Fibroblast of skin of scalp (primary cell): ENCODE measurements at places on chromosomes 5 and 9.

GRCh38 chr5:64834037-64834436 is 65.3 kb downstream of the CWC27 start:
- no peak for DNase-seq

- DNase-seq = no peak
Measured at GRCh38 chr9:98104445-98104881, 14.6 kb downstream of the TRIM14 start.

GRCh38 chr5:14399054-14399692 is 182.4 kb upstream of the OTULINL start:
- peak; percentile 70 for DNase-seq

- DNase-seq = peak; percentile 23
Measured at GRCh38 chr5:176427971-176428370, 11.6 kb upstream of the CLTB start.

DNA sequence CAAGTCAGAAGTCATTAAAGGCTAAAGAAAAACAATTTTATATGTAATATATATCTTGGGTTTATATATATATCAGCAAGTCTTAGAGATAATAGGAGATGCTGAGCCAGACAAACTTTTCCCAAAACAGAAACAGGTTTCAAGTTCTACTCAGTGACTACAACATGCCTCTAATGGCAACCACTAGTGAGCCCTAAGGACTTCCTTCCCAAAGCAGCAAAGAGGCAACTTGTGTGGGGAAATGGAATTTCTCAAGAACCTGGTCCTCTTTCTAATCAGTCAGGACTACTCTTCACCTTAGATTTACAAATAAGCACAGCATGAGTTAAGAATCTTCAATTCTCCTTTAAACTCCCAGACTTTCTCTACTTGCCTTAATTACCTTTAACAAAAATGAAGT is 17.6 kb downstream of the RNF38 start:
- DNase-seq = no peak

- DNase-seq = no peak
Measured at GRCh38 chr5:132176521-132176945, 51.1 kb downstream of the P4HA2 start.

GRCh38 chr9:103700195-103700962 is 393.7 kb upstream of the SMC2 start:
- no peak for DNase-seq

GRCh38 chr9:92963831-92964606 is 16.7 kb downstream of the FGD3 start:
- DNase-seq = no peak

- DNase-seq = no peak
Measured at GRCh38 chr9:86122311-86122710, 23.0 kb upstream of the GOLM1 start.

GRCh38 chr5:111584651-111585050 is 72.3 kb upstream of the STARD4 start:
- peak; percentile 53 for DNase-seq

DNA sequence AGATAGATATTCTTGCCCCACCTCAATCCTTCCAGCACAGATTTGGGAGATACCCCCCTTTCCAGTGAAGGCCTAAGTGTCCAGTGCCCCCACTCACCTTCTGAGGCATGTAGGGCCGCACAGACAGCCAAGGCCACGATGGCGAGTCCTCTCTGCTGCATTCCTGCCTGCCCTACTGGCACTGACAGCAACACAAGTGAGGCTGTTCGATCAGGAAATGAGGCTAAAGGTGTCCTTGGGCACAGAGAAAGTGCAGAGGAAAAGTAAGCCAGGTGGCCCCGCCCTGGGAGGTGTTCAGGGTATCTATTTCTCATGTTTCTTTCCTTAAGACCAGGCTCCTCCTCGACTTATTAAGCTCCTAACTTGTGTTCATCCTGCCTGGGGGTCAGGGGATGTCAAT is at the start of gene CCL28:
Gene CCL28 (minus strand): TSS at position 236 of the 400 bp plus-strand sequence. CDS start 75 bp downstream, at position 161.
- DNase-seq = no peak

- no peak for DNase-seq
Measured at GRCh38 chr9:127116088-127116726, 6.2 kb downstream of the ANGPTL2 start.

- DNase-seq = no peak
Measured at GRCh38 chr9:85871008-85871407, 69.9 kb upstream of the NAA35 start.

- peak; percentile 44 for DNase-seq
Measured at GRCh38 chr5:178113141-178113787, at the start of gene N4BP3. N4BP3 (plus strand) TSS chr5:178113532; CDS start chr5:178119584, 6,052 bp downstream.

DNA sequence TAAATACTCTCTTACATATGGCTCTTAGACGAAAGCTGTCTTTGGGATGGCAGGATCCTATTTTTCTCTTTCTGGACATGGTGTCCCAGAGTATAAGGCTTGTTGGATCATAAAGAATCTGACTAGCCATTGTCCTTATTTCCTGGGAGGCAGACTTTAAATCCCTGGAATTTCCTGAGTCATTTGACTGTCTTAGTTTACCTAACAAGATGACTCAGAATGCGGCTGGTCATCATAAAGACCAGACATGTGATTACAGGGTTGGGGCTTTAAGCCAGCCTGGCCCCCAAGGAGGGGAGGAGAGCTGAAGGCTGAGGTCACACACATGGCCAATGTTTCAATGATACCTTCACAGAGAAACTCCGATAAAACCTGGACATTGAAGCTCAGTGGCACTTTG is 37.2 kb downstream of the FAM240B start:
- DNase-seq = peak; percentile 87

DNA sequence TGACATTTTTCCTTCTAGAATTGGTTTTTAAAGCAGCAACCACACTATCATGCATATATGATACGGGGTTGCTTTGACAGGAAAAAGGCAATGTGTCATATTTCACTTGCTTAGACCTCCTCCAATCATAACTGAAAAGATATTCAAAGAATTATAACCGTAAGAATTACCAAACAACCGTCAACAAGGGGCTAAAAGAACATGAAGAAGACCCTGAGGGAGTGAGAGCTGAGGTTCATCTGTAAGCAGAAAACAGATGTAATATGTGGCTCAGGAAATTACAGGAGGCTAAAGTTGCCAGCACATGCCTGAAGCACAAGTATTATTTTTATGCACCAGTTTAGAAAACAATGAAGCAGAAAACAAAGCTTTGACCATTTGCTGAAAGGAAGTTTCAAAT is 78.9 kb downstream of the APBA1 start:
- no peak for DNase-seq

GRCh38 chr5:7867260-7867659 is 1.6 kb downstream of the FASTKD3 start:
- DNase-seq = no peak

GRCh38 chr5:172498431-172499129 is 44.3 kb upstream of the SH3PXD2B start:
- DNase-seq = no peak

DNA sequence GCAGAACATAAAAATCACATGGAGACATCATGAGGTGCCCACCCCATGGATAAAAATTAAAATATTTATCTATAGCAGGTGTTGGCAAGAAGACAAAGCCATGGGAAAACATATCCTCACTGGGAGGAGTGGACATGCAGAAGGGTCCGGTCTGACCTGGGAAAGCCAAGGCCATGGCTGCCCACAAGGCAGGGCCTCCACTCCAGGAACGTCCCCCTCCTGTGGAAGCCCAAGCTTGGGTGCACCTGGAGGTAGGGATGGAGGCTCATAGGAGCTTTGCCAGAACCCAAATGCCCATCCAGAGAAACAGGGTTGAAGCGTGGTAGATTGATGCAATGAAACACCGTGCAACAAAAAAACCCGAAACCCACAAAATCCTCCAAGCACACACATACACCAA is 81.4 kb upstream of the COL5A1 start:
- DNase-seq = no peak

DNA sequence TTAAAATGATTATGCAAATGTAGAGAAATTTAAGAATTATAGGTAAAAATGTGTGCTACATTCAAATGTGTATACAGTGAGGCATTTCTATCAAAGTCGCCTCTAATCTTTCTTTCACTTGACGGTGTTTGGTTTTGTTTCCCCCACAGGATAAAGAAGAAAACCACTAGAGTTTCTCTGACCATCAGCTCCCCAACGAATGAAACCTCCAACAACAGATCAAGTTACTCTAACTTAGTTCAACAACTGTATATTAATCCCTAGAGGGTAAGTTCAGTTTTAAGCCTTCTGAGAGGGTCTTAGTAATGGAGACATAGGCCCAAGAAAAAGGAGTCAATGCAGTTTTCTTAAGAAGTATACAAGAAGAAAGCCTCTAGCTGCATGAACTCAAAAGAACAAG is 11.5 kb upstream of the MYOT start:
- DNase-seq = no peak

- DNase-seq = no peak
Measured at GRCh38 chr5:124921694-124922093, 175.3 kb upstream of the ZNF608 start.

GRCh38 chr5:127011961-127012644 is 18.3 kb downstream of the MARCHF3 start:
- DNase-seq = no peak

- peak; percentile 55 for DNase-seq
Measured at GRCh38 chr9:121975801-121976277, 117.3 kb downstream of the TTLL11 start.

DNA sequence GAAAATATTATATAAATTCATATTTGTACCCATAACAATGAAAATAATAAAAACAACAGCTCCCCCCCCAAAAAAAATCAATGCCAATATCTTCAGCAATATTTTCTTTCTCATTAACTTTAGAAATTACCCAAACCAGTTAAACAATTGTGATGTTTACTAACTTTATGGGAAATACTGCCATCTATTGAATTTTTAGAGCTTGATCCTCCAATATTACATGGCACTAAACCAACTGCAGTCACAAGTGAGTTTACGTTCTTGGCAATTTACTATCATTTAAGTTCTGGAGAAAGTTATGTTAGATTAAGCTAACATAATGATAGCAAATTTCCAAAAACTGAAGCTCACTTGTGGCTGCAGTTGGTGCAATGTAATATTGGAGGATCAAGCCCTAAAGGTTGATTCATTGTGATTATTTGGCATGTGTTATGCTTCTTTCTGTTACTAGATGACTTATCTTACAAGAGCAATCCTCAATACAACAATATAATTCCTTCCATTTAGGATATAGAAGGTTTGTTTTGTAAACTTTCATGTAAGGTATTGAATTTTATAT is 379.5 kb downstream of the CDH18 start:
- DNase-seq = no peak

DNA sequence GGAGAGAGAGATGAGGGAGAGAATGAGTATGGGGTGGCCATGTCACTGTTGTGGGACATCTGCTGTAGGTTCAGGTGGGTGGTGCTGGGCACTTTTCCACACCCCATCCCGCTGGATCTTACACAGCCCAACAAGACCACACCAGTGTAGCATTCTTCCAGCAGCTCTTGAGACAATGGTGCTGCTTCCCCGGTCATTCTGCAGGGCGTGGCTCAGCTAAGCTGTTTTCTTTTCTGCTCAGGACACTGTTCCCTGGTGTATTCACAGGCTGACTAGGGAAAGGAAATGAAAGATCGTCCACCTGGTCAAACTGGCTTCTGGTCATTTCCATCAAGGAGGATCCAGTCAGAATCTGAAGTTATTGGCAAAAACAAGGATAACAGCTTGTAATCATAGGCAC is 75.6 kb downstream of the S1PR3 start:
- DNase-seq = no peak

GRCh38 chr9:124214596-124215367 is 43.0 kb upstream of the NEK6 start:
- no peak for DNase-seq

DNA sequence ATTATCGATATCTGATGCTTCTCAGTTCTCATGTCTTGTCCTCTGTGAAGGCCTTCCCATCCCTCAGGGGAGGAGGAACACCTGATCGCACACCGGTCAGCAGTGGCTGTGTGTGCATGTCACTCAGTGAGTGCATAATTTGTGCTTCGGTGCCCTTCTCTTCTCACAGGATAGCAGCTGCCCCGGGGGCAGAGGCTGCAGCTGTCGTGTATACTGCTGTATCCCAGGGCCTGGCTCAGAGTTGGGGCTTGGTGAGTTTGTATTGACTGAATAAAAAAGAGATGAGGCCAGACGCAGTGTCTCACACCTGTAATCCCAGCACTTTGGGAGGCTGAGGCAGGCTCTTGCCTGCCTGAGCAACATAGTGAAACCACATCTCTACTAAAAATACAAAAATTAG is 49.7 kb upstream of the NCS1 start:
- no peak for DNase-seq

DNA sequence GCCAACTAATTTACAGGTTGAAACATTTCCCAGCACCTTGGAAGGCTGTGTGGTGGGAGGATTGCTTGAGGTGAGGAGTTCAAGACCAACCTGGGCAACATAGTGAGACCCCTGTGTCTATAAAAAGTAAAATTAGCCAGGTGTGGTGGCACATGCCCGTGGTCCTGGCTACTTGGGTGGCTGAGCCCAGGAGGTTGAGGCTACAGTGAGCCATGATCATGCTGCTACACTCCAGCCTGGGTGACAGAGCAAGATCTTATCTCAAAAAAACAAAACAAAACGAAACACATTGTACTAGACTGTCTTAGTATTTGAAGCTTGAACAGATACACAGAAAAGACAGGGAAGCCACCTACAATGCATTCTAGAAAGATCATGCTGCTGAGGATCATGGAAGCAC is 2.8 kb upstream of the HSDL2 start:
- DNase-seq = no peak

- peak; percentile 18 for DNase-seq
Measured at GRCh38 chr9:115466756-115467155, 348.8 kb upstream of the TNC start.

DNA sequence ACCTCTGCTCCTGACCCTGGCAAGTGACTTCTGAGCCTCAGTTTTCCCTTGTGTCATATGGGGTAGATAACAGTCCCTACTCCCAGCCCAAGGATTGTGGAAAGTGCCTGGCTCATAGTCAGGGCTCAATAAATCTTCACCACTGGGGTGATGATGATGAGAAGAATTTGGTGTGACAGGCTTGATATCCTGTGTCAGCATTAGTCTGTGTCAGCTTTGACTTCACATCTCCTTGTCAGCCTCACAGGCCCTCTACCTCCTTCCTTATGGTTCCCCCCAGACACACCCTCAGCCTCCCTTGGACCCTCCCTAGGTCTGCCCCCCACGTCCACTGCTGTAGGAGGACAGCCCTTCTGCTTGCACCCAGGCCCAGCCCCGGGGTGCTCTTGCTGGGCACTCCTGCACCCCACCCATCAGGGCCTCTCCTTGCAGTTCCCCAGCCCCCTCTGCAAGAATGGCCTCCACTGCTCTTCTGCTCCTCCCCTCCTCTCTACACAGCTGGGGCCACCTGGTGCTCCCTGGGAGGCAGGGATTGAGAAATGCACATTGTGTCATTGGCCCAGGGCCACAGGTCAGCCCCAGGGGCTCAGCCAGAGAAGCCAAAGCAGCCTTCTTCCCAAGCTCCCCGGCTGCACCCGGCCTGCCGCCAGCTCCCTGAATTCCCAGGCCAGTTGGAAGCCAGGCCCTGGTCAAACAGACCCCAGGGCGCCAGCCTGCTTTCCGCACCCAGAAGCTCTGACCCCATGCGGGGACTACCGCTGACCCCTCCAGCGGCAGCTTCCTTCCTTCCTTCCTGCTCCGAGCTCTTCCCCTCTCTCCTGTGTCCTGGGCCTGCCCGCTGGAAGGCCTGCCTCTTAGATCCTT is 7.7 kb downstream of the FGFR4 start:
- DNase-seq = peak; percentile 26
